ENCODE measurements at places on chromosomes 3 and 15.

- no peak for DNase-seq
Observed at GRCh38 chr15:40053831-40054604, 15.0 kb upstream of the SRP14 start.

- DNase-seq = no peak
Observed at GRCh38 chr3:168850109-168850508, 754.4 kb upstream of the GOLIM4 start.

GRCh38 chr3:179474480-179474879 lies 23.2 kb upstream of the GNB4 start:
- DNase-seq = no peak

DNA sequence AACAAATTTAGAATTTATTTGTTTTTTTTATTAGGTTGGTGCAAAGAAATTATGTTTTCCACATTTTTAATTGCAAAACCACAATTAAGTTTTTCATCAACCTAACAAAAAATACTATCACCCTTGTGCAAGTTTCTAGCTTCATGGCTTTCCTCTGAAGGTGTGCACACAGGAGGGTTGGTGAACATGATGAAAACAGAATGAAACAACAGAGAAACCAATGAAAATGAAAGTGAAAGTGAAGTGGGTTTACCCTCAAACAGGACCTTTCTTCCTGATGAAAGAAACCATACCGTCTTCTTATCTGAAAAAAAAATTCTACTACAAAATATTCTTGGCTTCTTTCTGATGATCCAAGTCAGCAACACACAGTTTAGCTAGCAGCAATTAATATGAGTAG lies 71.9 kb upstream of the FEZF2 start:
- no peak for DNase-seq

GRCh38 chr3:98812851-98813374 lies 49.8 kb downstream of the ST3GAL6 start:
- no peak for DNase-seq

DNA sequence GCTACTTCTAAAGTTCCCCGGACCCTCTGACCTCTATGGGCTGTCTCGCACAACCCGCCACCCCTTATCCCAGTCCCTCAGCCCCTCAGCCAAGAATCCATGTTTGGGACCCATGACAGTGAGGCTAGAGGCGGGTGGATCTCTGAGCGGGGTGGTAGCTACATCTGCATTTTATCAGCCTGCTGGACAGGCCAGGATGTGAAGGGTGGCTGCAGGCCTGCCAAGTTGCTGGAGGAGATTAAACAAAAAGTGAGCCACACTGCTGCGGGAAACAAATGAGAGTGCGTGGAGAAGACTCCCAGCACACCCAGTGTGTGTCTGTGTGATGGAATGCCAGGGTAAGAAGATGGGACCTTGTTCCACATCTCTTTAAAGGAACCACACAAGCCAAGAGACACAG lies 51.1 kb upstream of the SPATA12 start:
- no peak for DNase-seq

GRCh38 chr3:157999246-157999645 lies 107.0 kb downstream of the SHOX2 start:
- DNase-seq = no peak

DNA sequence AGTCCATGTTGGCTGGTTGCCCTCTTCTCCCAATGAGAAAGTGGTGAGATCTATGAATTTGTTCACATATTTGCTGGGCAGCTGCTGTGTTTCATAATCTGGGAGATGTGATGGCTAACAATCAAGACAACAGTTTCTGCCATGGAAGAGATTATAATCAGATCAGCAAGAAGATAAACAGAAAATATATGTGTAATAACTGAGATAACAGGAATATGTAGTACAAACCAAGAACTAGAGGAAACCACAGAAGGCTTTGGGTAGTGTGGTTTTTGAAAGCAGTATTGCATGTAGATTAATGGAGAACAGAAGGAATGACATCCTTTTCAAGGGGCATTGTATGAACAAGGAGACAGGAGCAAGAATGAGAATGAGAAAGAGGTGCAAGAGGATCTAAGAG lies 12.2 kb upstream of the CSTA start:
- no peak for DNase-seq

GRCh38 chr3:159766563-159767185 lies 222.0 kb upstream of the IL12A start:
- no peak for DNase-seq

- no peak for DNase-seq
Observed at GRCh38 chr3:173889596-173889995, 492.1 kb downstream of the NLGN1 start.

DNA sequence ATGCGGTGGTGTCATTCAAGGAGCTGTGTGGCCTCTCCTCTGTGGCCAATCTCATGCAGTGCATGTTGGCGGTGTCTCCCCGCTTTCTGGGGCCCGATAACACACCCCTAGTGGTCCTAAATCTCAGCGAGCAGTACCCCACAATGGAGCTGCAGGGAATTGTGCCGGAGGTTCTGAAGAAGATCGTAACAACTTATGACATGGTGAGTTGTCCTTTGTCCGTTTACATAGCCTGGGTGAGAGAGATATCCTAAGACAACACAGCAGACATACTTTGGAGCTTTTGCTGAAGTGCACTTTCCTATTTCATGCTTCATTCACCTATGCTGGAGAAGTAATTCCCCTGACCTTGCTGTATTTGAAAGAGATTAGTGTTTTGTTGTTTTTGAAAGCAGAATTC lies 130.0 kb downstream of the PLCL2 start:
- no peak for DNase-seq

DNA sequence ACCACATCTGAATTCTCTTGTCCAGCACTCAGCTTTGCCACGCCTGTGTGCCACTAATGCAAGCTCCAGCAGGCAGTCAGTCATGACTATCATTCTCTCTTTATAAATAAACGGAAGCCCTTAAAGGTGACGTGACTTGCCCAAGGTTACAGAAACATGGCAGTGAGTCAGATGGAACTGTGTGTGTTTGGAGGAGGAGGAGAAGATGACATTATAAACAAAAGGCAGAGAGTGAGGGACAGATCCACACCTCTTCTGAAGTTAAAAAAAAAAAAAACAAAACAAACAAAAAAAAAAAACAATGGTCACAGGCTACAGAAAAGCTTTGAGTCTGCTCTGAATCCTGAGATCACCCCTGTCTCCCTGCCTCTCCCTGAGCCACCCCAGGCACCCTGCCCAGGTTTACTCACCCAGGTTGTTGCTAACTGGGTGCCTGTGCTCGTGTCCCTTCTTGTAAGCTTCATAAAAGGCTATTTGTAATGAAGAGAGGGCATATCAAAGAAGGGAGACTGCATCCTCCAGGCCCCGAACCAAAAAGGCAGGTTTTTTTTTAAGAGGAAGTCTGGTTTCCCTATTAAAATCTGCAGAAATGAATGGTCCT lies 119.7 kb upstream of the PHLDB2 start:
- no peak for DNase-seq

DNA sequence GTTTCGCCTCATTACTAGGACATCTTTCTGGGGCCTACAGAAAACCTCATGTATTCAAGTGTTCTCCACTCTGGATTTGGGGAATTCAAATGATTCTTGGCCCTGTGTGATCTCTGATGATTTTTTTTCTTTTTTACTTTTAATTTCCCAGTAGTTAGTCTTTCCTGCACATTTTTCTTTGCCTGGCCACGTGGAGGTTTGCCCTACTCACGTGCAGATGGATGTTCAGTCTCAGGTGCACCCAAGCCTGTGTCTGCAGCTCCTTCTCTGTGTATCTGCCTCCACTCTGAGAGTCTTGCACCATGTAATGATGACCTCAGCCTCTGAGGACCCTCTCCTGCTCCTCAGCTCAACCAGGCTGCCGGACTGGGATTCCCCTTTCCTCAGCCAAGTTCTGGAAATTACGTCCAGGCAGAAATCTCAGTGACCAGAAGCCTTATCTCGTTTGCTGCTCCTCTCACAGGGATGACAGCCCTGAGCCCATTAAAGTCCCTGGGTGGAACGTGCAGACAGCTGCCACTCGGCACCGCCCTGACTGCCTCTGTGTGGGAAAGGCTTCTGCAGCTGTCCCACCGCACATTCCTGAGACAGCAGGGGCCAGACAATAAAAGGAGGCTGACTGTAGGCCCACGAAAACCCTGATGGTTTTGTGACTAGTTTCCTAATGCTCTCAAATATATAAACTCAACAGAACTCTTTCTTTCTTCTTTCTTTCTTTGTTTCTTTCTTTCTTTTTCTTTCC lies 31.4 kb upstream of the GABRB3 start:
- no peak for DNase-seq

DNA sequence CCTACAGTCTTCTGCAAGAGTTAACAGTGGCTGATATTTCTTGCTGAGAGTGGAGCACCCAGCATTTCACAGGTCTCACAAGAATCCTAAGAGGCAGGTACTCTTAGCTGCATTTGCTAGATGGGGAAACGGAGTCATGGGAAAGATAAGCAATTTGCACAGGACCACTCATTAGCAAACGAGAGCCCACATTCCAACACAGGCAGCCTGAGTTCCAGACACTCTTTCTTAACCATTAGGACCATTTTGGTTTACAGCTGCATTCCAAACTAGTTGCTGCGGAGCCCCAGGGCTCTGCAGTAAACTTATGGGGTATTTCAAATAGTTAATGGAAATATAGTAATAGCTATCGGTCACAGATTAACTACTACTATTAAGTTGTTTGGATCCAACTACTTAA lies 42.5 kb downstream of the LYZL4 start:
- DNase-seq = no peak

DNA sequence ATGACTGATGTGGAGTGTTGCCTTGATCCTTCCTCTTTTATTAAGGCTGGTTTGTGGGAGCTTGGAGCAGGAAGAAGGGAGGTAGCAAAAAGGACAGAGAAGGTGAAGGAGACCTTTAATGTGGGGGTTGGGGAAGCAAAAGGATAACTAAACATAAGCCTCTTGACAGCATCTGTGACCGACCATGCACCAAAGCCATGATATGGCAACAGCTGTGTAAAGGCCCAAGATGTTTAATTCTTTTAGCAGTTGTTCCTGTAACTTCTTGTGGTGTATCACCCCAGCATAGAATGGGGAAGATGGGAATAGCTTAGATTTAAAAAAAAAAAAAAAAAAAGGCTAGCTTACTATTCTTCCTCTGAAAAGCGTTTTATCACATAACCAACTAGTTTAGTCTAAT lies 194.7 kb downstream of the KLHL25 start:
- DNase-seq = no peak

GRCh38 chr15:45892182-45892581 lies 257.4 kb downstream of the SQOR start:
- no peak for DNase-seq

DNA sequence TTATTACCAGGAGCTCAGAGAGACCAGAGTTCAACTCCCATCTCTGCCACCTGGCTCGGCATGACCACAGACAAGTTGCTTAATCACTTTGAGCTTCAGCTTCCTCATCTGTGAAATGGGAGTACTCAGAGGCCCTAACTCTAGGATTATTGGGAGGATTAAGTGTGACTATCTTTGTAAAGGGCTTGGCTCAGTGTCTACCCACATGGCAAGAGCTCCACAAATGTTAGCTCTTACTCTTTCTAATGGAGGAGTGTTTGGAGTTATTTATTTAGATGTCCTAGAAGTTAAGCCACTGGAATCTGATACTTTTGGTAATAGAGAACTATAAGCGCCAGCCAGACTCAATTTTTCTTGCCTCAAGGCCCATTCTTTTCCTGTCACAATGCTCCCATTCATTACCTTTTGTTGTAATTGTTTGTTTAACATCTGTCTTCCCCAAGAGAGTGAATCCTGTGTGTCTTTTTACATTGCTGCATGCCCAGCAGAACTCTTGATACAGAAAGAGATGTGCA lies 12.3 kb upstream of the LMCD1 start:
- DNase-seq = no peak

- peak; percentile 10 for DNase-seq
Observed at GRCh38 chr15:68311859-68312557, 34.5 kb downstream of the FEM1B start.

- no peak for DNase-seq
Observed at GRCh38 chr15:90400759-90401314, 12.8 kb downstream of the IQGAP1 start.

GRCh38 chr3:53830944-53831343 lies 15.3 kb downstream of the CHDH start:
- DNase-seq = no peak
